ENCODE measurements at places on chromosomes 7 and 10.

- no peak for DNase-seq
Observed at GRCh38 chr7:75776295-75776971, 4.4 kb upstream of the CCL26 start.

GRCh38 chr10:55311848-55312635 lies 511.0 kb upstream of the PCDH15 start:
- no peak for DNase-seq

GRCh38 chr7:101507791-101508252 lies 121.3 kb downstream of the MYL10 start:
- no peak for DNase-seq

DNA sequence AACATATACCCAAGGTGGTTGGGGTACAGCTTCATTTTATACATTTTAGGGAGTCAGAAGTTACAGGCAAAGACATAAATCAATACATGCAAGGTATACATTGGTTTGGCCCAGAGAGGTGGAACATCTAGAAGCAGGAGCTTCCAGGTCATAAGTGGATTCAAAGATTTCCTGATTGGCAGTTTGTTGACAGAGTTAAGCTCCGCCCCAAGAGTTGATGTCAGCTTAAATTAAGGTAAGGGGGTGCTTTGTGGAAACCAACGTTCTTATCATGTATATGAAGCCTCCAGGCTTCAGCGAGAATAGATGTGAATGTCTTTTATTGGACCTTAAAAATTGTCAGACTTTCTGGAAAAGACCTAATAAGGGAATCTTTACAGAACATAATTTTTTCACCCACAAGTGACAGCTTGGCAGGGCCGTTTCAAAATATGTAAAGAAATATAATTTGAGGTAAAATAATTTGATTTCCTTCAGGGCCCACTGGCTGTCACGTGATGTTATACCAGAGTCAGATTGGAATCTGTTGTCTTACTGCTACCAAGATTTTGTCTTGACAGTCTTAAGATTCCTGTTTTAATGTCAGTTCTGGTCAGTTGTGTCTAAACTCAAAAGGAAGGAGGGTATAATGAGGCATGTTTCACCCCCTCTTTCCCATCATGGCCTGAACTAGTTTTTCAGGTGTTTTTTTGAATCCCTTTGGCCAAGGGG lies 6.3 kb upstream of the PANK1 start:
- no peak for DNase-seq

DNA sequence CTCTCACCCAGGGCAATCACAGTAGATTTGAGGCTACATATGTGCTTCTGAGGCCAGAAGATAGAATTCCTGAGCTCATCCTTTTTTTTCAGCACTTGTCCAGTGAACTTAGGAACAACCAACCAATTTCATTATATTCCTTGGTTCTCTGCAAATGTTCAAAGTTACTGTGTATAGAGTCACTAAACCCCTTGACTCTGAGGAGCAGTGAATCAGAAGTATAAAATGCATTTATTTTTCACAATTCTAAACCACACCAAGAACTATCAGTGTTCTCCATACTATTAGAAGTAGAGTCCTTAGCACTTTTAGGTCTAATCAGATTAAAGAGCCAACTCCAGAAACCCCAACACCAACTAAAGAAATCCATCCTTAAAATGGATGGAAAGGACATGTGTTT lies 19.6 kb upstream of the PAPSS2 start:
- DNase-seq, result no peak

- DNase-seq, result no peak
Observed at GRCh38 chr7:75055155-75055554, 18.4 kb downstream of the RCC1L start.
